Stimulated activated CD8-positive, alpha-beta memory T cell treated with anti-CD3 and anti-CD28 coated beads, Interleukin-12 subunit alpha, Interleukin-12 subunit beta, amount 100 ng/mL, for 1 hour (primary cell): ENCODE measurements at places on chromosomes 7 and 10.

DNA sequence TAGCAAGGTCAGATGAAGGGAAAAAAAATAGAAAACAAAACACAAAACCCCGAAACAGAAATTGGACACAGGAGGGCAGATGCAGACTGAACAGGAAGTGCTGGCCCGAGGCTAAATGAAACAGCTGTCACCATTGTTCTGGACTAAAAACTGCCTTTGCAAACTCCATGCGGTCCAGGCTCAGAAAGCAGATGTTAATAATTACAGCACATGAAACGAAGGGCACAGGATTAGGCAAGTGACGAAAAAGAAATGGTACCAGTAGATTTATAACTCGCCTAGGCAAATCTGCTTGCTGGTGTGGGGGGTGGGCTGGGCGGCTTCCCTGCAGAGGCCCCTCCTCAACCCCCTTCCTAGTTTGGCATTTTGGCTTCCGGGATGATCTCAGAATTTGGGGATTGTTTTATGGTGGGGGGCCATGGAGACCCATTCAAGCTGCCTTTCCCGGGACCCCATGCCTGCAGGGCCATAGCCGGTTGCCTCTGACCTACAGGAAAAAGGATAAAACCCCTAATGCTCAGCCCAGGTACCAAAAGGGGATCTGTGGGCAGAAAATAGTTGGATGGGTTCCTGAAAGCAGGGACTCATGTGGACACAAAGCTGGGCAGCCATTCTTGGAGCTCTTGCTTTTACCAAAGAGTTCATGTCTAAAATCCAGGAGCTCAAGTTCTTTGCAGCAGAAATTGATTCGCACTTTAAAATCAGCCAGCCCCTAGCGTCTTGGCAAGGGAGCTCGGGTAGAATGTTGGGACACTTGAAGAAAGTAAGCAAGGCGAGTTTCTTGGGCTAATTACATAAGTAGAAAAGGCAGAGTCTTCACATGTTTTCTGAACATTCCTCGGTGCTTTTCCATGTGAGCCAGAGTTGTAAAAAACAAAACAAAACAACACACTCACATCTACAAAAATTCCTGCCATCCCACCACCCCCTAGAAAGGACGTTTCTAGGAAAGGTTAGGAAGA is 39.0 kb upstream of the EMX2 start:
- no peak for DNase-seq

GRCh38 chr7:41943094-41943577 is 240.2 kb upstream of the INHBA start:
- peak; percentile 34 for DNase-seq

DNA sequence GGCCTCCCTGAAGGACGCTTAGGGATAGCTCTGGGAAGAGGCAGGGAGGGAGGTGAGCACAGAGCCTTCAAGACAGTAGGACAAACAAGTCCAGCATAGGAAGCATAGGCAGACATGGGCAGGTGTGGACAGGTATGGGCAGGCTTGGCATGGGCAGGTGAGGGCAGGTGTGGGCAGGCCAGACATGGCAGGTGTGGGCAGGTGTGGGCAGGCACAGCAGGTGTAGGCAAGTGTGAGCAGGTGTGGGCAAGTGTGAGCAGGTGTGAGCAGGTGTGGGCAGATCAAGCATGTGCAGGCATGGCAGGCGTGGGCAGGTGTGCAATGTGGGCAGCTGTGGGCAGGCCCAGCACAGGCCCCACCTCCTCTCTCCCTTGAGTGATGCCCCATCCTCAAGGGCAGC is 148.8 kb upstream of the ZMIZ1 start:
- no peak for DNase-seq

DNA sequence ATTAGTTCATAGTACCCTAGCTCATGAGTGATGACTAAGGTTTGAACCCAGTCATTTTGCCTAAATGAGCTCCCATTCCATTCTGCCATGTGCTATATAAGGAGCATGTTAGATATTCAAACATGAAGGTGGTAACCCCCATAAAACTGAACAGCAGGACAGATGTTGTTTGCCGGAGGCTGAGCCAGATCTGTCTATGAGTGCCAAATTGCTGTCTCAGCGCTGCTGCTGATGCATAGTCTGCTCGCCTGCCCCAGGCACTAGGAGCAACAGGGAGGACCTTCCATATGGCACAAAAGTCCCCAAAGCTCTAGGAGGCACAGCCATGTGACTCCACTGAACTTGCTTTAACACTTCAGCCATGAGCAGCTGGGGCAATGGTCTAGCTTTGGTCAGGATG is 466.0 kb upstream of the GHITM start:
- no peak for DNase-seq
